Activated T-helper 1 cell treated with anti-CD3 and anti-CD28 coated beads, Interleukin-2, amount 50 U/mL, for 16 hours (primary cell): ENCODE measurements at places on chromosomes 13 and 19.

GRCh38 chr13:41546372-41547190 is 89.2 kb downstream of the RGCC start:
- DNase-seq = no peak

DNA sequence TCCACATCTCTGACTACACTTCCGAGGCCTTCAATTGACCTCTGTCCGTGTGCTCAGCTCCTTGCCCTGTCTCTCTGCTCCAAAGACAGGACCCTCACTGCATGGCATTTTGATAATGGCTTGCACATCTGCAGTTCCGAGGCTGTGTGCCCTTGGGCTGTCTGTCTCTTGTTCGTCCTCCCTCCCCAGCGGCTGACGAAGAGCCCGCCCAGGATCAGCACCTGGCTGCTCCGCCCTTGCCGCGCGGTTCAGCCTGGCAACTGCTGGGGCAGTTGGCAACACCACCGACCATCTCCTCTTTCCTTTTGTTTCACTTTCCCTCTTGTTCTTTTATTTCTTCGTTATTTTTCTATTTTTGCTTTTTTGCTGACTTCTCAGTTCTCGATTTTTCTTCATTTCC is 270.4 kb downstream of the TEX29 start:
- DNase-seq = no peak

- no peak for DNase-seq
These were observed 88.1 kb downstream of the ZDHHC20 start for GRCh38 chr13:21371011-21371410.

DNA sequence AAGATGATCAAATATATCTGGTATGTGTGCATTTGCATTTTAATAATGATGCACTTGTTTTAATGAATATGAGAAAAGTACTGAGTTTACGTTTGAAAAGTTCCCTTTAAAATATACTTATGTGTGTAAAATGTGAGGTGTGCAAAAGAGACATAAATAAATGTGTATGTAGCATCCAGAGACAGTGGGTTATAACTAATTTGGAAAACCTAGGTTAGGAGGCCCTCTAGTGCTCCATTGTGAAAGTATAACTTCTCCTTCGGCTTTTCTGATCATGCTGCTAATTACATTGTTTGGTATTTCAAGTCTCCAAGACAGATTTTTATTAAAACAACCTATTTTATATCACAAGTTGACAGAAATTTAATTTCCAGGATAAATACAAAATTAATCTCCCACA is 30.1 kb downstream of the SCEL start:
- DNase-seq = no peak

DNA sequence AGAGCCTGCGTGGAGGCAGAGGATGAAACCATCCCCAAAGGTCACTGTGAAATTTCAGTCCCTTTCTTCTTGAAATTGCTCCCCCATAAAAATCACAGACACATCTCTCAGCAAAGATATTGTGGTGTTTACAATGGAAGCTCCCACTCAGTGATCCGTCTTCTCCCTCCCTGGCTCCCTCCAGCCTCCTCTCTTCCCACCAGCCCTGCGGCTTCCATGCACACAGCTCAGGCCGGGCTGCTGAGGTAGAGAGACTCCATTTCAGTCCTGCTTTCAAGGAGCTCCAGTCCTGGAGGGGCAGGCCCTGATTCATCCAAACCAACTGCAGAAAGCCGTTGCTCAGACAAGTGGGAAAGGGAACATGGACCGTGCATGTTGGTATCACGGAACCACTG is 24.0 kb upstream of the MIER2 start:
- no peak for DNase-seq

DNA sequence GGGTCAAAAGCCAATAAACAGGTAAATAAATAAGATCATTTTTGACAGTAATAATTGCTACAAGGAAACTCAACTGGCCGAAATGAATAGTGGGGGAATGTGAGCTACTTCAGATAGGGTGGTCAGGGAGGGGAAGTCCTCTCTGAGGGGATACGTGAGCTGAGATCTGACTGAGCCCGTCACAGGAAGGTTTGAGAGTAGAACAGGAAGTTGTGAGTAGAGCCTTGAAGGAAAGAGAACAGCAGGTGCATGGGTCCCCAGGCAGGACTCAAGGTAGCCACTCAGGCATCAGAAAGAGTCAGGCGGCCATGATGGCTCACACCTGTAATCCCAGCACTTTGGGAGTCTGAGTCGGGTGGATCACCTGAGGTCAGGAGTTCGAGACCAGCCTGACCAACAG is 6.3 kb downstream of the IRGQ start:
- DNase-seq = no peak

GRCh38 chr19:39060171-39060570 is 24.0 kb upstream of the ACP7 start:
- DNase-seq = no peak

DNA sequence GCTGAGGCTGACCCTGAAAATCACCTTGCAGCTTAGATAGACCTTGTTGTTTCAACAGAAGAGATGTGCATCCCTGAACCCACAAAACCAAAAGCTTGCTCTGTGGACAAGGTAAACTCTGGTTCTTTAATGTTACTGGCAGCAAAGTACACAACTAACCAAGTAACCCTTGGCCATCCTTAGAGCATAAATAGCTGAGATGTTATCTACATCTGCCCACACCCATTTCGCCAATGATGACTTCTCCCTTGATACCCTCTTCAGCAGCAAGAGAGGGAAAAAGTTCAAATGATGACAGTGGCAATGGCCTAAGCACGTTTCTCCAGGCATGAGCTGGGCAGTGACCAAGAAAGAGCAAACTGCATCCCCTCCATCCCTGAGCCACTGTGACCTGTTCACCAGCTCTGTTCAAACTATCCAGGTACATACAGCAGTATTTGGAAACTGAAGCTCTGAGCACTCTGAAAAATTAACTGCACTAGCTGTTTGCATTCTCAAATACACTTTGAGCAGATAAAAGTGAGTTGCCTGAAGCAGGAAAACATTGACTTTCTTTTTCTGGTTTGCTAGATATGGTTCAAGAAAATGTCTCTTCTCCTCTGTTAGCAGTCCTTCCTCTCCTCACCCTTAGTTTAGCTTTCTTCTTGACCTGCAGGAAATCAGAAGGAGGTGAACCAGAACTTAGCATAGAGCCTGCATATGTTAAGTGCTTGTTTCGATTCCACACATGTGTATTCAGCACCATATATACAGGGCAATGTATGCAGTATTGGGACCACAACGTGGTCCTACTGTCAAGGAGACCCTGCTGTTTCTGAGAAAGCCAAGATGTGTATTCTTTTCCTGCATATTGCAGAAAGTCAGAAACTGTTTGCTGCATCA is 231.7 kb downstream of the FOXO1 start:
- no peak for DNase-seq
